ENCODE measurements at places on chromosomes 13 and 19. TPM values are rescaled to one million over a fixed set of nuclear protein-coding genes. Genes with fewer than 3 reads are reported as not detected.

DNA sequence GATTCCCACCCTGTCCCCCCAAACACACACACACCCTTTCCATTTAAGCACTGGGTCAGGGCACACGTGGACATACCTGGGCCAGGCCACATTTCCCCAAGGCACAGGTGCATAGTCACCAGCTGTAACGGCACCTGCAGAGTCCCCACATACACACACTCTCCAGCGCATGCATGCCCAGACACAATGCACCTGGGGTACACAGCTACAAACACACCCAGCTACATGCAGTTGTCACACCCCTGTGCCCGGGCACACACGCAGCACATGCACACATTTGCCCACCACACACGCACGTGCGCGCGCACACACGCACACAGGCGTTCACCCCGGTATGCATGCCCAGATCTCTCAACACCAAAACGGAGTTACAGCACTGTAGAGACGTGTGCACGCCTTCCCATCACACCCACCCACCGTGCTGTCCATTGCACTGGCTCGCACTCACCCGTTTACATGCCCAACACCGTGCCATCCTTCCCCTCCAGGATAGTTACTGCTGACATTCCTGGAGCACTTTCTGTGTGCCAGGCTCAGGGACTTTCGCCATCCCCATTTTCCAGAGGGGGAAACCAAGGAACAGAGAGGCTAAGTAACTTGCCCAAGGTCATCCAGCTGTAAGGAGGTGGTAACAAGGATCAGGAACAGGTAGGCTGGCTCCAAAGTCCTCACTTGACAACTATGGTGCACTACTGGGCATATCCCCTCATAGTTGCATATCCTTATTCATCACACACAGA lies 749 bp upstream of the SHANK1 start:
- H3K27ac ChIP-seq: no peak overlapping the region
- H3K36me3 ChIP-seq: no peaks in the 10 kb centered on the region
- peaks cover 53% of the 10 kb centered on the region for H3K27me3 ChIP-seq
- H3K4me1 ChIP-seq: peaks cover 10% of the 10 kb centered on the region

DNA sequence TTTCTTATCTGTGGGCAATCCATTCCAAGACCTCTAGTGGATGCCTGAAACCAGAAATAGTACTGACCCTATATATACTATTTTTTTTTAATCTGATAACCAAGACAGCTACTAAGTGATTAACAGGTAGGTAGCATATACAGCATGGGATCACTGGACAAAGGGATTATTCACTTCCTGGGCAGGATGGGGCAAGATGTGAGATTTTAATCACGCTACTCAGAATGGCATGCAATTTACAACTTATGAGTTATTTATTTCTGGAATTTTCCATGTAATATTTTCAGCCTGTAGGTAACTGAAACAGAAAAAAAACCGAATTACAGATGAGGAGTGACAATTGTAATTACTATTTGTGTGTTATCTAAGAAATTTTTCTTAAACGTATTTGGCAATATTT lies 41.2 kb downstream of the ZIC2 start:
- no peak overlapping the region for H3K4me3 ChIP-seq
- H3K27me3 ChIP-seq: peaks cover 7% of the 10 kb centered on the region
- no peak for DNase-seq
- no peaks in the 10 kb centered on the region for H3K36me3 ChIP-seq

- H3K27ac ChIP-seq: peak overlapping the region; percentile 9
- peaks cover 38% of the 10 kb centered on the region for H3K4me1 ChIP-seq
- H3K27me3 ChIP-seq: peaks cover 8% of the 10 kb centered on the region
- H3K36me3 ChIP-seq: no peaks in the 10 kb centered on the region
These were observed 192.6 kb downstream of the KATNAL1 start for GRCh38 chr13:30114571-30115256.

GRCh38 chr13:72204291-72204690 lies 337.3 kb upstream of the DACH1 start:
- DNase-seq: no peak
- no peaks in the 10 kb centered on the region for H3K27me3 ChIP-seq
- H3K27ac ChIP-seq: no peak overlapping the region
- H3K4me1 ChIP-seq: no peaks in the 10 kb centered on the region
- H3K4me3 ChIP-seq: no peak overlapping the region
- no peaks in the 10 kb centered on the region for H3K36me3 ChIP-seq

- DNase-seq: no peak
- no peak overlapping the region for H3K4me3 ChIP-seq
- no peaks in the 10 kb centered on the region for H3K4me1 ChIP-seq
- no peaks in the 10 kb centered on the region for H3K36me3 ChIP-seq
These were observed 79.5 kb downstream of the KLF5 start for GRCh38 chr13:73138276-73138637.

GRCh38 chr13:75607447-75607846 lies 28.7 kb upstream of the LMO7 start:
- H3K4me1 ChIP-seq: no peaks in the 10 kb centered on the region
- H3K27ac ChIP-seq: no peak overlapping the region
- H3K27me3 ChIP-seq: no peaks in the 10 kb centered on the region
- H3K4me3 ChIP-seq: no peak overlapping the region

- no peaks in the 10 kb centered on the region for H3K36me3 ChIP-seq
- H3K4me1 ChIP-seq: peaks cover 6% of the 10 kb centered on the region
- no peak overlapping the region for H3K27ac ChIP-seq
- H3K27me3 ChIP-seq: peaks cover 4% of the 10 kb centered on the region
- no peak overlapping the region for H3K4me3 ChIP-seq
- no peak for DNase-seq
These were observed 128.0 kb downstream of the DCT start for GRCh38 chr13:94351292-94351990.

The NDUFA7 gene
- total RNA-seq: 56.0 TPM

Measured in activated CD8-positive, alpha-beta T cell treated with anti-CD3 and anti-CD28 coated beads, Interleukin-2, amount 10 ng/mL, durations not matched to agents 7 days and 5 days (primary cell).